Brain pericyte (primary cell): ENCODE measurements at places on chromosomes 16 and 17.

DNA sequence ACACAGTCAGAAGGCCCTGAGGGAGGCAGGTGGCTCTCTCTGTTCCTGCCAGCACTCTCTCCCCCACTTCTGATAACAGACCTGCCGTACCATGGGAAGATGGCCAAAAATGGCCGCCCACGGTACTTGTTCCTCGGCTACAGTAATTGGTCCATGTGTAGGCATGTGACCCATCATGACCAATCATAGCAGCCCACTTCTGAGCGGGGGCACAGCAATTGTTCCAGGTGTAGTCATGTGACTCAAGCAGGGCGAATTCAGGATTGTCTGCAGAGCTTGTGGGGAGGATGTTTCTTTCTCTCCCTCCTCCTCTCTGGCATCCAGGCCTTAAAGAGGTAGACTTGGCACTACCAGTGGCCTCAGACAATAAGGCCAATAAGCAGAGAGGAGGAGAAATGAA, 250.4 kb downstream of the MRTFB start:
- DNase-seq = no peak

GRCh38 chr17:42177684-42178083, 3.3 kb downstream of the KCNH4 start:
- DNase-seq = no peak

DNA sequence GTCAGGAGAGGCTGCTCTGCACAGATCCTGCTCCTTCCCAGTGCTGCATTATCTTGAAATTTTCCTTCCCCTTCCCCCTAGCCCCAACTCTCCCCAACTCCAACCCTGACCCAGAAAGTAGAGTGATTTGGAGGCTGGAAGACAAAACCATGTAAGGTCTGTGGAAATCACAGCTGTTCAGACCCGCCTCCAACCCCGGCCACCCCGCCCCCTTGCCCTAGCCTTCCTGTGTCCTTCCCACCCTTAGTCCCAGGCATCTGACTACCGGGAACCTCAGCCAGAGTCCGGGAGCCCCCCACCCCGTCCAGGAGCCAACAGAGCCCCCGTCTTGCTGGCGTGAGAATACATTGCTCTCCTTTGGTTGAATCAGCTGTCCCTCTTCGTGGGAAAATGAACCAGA, at the start of gene AOC3:
Gene AOC3, plus strand, starts transcription at position 246 of the 400 bp plus-strand sequence. Its CDS starts 145 bp downstream, at position 391.
- no peak for DNase-seq

- no peak for DNase-seq
Observed at GRCh38 chr17:16911141-16911937, 60.6 kb downstream of the TNFRSF13B start.

DNA sequence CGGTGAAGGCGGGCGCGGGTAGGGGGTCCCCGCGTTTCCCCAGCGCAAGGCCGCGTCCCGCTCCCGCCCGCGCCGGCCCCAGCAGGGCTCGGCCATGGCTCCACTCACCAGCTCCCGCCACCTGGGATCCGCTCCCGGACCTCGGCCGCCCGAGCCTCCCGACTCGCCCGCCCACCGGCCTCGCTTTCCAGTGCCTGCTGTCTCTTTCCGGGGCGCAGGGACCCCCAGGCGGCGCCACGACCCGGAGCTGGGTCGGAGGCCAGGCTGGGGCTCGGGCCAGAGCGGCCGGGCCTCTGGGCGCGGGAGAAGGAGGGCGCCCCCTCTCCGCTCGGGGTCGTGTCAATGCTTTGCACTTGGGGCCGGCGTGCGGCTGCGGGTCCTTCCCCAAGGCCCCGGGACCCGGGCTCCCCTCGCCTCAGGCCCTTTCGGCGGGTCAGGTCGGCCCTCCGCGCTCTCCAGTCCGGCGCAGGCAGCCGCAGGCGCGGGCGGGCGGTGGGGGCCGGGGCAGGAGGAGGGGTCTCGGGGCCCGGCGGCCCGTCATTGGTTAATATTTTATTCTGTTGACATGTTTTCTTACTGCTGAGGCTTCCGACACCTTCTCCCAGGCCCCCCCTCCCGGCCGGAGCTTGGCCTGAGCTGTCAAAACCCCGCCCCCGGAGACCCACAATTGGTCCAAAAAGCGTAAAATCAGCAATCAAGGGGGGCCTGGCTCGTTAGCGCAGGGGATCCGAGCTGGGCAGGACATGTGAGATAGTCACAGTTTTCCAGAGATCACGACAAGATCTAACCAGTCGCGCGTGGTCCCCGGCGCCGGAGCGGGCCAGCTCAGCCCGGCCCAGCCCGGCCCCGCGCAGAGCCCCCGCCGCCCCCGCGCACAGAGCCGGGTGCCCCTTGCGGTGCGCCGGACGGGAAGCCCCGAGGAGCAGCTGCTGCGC, at the start of gene TBX2:
Gene TBX2, plus strand, starts transcription at position 713 of the 935 bp plus-strand sequence. CDS start 334 bp downstream, outside the sequence.
- DNase-seq = peak; percentile 89

DNA sequence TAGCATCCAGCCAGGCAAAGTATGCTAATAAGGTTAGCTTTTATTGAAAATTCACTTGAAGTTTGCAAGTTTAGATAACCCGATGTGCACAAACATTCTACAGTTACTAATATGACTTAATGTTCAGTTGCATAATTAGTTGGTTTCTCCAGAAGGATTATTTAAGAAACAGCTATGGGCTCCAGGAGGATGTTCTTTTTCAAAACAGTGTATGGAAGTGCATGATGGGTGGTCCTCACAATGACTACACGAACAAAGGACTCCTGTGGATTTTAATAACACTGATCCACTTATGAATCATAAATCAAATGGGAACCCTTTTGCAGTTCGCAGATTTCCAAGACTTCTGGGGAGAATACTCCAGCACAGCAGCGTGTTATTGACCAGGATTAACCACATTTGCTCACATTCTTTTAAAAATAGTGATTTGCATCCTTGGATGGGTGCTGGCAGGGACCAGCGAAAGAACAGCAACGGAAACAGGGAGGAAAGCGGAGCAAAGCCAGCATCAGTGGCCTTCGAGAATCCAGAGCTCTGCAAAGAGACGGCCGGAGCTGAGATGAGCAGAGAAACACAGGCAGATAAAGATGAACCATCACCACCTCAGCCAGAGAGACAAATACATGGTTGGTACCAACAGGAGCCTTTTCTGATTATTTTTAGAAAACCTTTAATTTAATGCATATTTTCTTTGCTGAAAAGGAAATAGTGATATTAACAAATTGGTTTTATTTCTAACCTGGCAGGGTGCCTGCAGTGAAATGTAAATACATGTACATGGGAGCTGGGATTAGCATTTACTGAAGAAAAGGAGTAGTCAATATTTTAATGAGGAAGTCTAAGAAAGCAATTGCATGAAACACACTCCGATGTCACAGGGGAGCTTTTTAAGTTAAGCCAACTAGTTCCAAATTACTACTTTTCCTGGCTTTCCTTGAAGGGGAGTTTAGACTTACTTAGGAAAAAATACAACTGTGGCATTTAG, 623.2 kb upstream of the ZFHX3 start:
- no peak for DNase-seq

DNA sequence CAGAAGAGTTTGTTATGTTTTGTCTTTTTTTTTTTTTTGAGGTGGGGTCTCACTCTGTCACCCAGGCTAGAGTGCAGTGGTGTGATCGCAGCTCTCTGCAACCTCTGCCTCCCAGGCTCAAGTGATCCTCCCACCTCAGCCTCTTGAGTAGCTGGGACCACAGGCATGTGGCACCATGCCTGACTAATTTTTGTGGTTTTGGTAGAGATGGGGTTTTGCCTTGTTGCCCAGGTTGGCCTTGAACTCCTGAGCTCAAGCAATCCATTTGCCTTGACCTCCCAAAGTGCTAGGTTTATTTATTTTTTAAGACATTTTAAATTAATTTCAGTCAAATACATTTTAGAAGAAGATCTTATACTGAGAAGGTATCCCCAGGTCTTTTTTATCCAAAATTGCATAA, 366.7 kb downstream of the KCNJ2 start:
- DNase-seq = no peak

DNA sequence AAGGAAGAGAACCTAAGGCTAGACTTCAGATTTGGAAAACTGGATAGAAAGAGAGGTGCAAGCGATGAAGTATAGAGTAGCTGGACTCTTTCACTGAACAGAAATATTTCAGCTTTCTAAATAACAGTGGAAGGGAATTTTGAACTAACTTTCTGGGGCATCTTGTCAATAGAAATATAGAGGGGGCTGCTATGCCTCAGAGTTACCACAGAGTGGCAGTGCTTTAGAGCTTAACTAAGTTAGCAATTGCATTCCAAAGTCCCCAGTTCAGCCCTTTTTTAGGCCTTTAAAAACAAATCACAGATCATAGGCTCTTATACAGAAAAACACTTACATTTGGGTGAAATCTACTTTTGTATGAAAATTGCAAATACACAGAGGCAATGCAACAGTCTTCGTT, 154.2 kb upstream of the CDH8 start:
- DNase-seq = no peak

DNA sequence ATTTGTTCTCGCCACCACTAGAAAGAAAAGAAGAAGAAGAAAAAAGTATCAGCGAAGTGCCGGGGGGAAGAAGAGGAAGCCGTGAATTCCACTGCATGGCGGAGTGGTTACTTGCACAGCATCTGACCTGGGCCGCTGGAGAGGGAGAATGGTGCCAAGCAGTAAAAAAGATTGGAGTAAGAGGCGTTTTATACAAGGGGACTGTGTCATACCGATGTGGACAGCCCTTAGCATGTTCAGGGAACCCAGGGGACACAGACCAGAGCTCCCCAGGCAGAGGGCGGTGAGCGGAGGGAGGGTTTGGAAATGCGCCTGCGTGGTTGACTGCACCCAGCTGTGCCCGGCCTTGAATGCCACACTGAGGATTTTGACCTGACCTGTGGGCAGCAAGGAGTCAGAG, 52.8 kb downstream of the PLXDC1 start:
- no peak for DNase-seq

DNA sequence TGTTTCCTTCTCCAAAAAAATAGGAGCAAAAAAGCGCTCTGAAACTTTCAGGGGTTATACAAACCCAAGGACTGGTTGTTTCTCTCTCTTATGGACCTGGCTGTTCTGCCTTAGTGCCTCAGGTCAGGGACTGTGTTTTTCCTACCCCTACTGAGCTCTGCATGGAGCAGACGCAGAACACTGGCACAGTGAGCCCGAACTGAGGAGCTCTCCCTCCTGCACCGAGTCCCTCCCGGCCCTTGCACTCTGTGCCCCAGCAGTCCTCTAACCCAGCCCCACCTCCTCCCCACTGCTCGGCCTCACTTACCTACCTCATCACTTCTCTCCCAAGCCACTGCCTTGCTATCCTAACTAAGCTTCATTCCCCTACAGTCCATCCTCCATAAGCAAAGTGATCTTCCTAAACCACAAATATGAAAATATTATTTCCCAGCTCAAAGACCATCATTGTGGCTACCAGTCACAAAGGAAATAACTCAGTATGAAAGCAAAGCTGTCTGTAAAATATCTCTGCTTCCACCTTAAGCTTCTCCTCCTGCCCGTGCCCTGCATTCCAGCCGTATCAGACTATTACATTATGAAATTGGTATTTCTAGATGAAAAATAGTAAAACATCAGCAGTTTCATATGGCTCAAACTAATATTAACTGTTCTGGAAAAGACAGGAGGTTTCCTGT, 13.6 kb downstream of the MEIOB start:
- peak; percentile 22 for DNase-seq

- no peak for DNase-seq
Observed at GRCh38 chr16:31436221-31437045, 6.2 kb downstream of the ZNF843 start.

GRCh38 chr17:50048146-50048720, 7.7 kb upstream of the ITGA3 start:
- no peak for DNase-seq

- peak; percentile 98 for DNase-seq
Observed at GRCh38 chr16:89412811-89413210, 77.5 kb downstream of the ANKRD11 start.

- DNase-seq = no peak
Observed at GRCh38 chr17:41530062-41531048, 2.2 kb upstream of the KRT19 start.

DNA sequence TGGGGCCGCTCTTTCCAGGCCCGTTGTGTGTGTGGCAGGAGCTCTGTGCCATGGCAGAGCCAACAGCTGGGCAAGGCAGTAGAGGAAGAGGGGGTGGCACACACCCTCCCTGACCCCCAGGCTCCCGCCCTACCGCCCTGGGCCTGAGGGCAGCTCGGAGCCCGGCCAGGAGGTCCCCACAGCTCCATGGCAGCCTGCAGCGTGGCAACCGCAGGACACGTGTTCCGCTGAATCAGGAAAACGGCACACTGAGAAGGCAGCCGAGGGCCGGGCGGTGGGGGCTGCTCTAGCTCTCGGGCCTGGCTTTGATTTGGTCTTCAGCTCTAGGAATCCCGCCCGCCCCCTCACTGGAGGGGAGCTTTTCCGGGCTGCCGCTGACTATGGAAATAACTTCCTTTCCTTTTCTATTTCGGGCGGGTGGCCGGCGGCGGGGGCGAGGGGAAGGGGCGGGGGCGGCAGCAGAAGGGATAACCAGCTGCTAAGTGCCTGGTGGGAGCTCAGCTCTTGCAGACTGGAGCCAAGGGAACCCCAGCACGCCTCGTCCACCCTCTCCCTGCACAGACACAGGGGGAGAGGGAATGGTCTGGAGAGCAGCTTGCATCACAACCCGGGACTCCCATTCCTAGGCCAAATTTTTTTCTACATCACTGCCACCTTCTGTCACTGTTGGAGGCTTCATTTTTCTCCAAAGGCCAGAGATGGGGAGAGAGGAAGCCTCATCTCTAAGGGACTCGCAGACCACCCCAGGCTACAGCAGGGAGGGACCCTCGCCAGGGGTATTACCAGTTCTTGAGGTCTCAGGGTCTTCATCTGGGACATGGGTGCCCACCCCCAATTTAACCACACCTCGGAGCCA, 24.8 kb upstream of the MRPS23 start:
- peak; percentile 89 for DNase-seq

GRCh38 chr16:1182316-1182671, 29.4 kb downstream of the CACNA1H start:
- peak; percentile 59 for DNase-seq

DNA sequence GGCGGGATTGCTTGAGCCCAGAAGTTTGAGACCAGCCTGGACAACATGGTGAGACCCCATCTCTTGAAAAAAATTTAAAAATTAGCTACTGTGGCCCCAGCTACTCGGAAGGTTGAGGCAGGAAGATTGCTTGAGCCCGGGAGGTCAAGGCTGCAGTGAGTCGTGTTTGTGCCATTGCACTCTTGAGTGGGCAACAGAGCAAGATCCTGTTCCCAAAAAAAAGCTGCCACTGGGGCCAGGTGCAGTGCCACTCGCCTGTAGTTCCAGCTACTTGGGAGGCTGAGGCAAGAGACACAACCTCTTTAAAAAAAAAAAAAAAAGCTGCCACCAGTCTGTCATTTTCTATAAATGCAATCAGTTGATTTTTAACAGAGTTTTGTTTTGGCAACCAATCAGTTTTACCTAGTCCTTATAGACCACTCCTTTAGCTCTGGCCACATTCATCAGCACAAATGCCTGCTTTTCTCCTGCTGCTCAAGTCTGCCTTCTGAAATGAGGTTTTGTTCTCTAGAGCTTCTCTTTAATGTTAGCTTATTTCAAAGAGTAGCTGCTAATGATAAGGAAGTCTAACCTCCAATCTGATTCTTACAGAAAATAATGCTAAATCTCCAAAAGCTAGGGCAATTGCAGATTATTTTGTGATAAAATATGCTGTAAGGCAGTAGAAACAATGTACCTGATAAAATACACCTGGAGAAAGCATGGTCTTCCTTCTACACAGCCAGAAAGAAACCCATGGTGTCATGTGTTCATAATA, 64.8 kb downstream of the TUBD1 start:
- no peak for DNase-seq
